ENCODE measurements at places on chromosomes 6 and 20.

DNA sequence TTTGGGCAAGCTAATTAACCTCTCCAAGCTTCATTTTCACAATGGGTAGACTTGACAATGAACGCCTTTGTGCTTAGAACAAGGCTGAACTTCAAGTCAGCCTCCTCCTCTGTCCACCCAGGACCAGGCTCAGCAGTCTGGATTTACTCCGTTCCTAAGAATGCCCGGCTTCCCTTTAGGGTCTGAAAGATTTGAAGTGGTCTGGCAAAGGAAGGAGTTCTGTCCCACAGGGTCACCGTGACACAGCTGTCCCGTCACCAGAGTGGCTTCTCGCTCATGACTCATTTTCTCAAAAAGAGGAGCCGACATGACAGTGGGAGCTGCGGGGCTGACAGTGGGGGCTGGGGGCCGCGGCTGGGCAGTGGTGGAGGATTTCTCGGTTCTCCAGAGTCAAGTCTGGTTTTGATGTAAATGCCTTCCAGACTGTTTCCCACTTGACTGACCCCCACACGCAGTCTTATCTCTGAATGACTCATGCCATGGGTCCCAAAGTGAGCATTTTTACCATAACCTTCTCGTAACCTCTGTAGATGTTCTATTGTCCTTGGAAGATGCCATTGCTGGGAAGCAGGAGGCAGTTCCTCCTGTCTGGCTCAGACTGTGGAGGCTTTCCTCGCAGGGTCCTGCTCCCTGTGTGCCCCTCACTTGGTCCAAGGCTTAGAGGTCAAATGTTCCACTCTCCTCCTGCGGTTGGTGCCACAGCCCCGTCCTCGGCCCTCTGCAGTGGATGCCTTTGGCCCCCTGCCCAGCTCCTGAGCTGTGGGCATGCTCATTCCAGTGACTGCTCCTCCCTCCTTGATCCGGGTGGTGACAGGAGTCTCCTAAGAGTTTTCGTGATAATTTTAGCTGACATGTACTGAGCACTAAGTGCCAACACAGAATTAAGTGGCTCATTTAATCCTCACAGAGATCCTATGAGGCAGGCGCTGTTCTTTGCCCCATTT lies 253.1 kb downstream of the FNDC1 start:
- DNase-seq = no peak

DNA sequence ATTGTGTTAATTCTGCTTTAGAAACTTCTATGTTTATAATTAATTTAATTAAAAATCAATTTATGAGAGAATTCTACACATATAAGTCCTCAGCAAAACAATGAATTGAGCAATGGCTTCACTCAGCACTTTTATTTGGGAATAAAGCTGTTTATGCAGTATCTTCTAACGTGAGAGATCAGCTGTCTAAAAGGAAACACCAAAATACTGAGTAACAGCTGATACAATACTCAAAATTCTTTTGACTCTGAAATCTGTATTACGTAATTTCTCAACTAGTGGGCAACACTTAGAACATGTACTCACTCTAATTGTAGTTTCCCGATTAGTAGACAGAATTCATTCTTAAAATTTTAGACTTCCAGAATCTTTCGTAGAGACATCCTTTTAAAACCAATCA lies 49.8 kb downstream of the MAP3K7 start:
- no peak for DNase-seq

GRCh38 chr6:81572020-81572419 lies 180.5 kb downstream of the TENT5A start:
- peak; percentile 64 for DNase-seq

- no peak for DNase-seq
Measured at GRCh38 chr6:153424719-153425400, 293.8 kb upstream of the RGS17 start.

- DNase-seq = no peak
Measured at GRCh38 chr20:41387444-41387851, 20.8 kb upstream of the EMILIN3 start.

- DNase-seq = no peak
Measured at GRCh38 chr6:13239530-13240455, 88.5 kb downstream of the TBC1D7 start.

- no peak for DNase-seq
Measured at GRCh38 chr6:70412252-70413113, 825 bp upstream of the FAM135A start.

DNA sequence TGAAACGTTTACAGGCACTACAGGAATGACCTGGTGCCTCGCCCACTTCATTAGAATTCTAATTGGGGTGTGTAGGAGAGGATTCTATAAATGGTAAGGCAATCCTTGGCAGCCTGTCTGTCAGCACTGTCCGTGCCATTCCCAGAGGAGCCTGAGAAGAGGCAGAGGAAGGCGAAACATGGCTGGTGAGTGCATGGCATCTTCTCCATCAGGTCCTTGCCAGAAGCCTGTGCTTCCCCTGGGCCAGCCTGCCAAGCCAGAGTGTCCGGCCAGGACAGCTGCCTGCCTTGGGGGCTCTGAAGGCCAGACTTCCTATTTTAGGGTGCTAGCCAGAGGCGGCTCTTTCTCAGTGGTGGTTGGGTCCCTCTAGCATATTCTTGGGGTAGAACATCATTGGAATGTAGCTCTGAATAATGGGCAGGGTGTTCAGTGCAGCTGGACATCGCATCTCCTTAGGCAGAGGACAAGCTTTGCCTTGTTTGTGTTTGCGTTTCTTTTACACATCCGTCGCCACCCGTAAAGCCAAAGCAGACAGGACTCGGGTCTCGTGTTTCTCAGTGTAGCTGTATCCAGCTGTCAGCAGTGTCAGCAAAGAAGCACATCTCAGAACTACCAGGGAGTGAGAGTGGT lies at the start of gene TGM3:
TSS of gene TGM3 (plus strand) at position 116 of the 630 bp plus-strand sequence. CDS start at position 179, 63 bp downstream.
- DNase-seq = no peak

- DNase-seq = no peak
Measured at GRCh38 chr20:48076747-48077146, 291.5 kb upstream of the SULF2 start.

GRCh38 chr6:128883906-128884305 lies 968 bp downstream of the LAMA2 start:
- DNase-seq = no peak

DNA sequence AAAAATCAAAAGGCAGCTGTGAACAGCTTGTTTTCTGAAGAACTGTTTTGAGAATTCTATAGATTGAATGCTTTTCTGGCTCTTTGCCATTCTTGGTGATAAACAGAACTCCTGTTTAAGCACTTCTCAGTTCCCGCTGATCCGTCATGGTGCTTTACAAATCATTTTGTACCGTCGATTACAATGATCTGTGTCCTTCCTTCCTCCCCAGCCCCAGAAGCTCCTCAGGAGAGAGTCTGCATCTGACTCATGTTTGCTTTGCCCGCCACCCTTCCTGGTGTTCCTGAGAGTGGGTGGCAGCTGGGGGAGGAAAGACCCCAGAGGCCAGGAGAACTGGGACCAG lies 538.6 kb upstream of the MARCKS start:
- DNase-seq = no peak

DNA sequence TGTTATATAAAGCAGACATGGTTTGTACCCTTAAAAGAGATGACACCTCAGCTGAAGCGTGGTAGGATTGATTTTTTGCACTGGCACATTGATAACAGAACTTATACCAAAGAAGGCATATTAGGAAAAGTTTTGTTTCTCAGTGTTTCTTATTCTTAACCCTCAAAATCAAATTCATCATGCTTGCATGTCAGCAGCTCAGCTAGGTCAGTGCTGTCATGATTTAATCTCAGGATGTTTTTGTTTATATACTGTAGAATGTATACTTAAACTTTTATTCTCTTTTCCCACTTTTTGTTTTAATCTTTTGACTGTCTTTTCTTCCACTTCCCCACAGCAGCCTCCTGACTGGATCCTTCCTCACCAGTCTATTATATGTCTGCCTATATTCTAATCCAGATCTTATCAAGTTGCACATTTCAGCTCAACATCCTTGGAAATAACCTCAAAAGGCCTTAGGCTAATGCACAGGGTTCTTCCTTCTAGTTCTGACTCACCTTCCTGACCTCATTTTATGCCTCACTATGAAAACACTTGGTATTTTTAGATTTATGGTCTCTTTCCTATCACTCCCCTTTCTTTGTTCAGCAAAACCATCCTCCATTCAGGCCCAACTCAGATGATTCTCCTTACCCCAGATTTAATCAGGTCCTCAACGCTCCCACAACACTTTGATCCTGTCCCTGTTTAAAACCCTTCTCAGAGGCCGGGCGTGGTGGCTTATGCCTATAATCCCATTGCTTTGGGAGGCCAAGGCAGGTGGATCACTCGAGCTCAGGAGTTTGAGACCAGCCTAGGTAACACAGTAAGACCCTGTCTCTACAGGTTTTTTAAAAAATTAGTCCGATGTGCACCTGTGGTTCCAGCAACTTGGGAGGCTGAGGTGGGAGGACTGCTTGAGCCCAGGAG lies 7.2 kb downstream of the HEBP2 start:
- DNase-seq = no peak

- DNase-seq = no peak
Measured at GRCh38 chr6:169188475-169188874, 65.2 kb downstream of the THBS2 start.

DNA sequence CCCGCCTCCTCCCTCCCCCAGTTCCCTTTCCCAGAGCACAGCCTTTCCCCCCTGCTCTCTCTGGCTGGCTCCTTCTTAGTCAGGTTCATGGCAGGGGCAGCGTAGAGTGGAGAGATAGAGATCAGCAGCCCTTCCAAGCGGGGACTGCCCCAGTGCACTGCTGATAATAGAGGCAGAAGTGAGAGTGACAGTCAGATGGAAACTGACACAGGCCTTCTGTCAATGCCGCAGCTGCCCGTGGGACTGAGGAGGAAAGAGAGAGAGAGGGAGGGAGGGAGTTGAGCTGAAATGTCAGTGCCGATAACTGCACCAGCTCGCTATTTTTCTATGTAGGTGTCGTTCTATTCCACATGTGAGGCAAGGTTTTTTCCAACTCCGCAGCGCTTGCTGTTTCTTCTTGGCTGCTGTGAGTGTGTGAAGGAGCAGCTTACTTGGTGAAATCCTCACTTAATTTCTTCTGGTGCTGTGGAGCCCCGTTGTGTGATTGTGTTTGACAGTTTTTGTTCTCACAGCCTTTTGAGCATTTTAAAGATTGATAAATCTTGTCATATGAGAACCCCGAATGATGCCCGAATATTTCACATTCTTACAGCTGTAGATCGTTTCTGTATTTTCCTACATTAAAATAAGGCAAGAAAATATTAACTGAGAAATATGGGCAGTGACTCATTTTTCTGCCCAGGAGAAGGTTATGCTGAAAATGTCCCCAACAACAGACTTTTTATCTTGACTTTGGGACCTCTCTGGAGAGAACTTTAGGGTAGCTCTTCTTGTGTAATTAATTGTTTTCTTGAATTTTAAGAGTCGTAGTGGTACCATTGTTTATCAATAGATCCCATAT lies 386.4 kb upstream of the MMS22L start:
- no peak for DNase-seq

DNA sequence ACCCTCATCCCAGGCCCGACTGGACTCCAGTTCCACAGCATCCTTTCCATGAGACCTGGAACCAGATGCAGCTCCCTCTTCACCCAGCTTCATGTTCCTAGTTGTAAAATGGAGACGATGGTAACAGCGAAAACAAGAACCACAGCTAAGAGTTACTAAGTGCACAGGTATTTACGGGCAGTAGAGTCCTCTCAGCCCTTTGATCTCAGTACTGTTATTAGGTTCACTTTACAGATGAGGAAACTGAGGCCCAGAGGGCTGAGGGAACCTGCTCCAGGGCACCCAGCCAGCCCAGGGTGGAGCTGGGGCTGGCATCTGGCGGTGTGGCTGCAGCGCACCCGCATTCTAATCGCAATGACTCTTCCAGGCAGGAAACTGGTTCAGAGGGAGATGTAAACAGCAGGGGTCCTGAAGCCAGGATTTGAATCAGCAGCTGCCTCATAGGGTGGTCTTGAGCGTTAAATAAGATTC lies 858 bp downstream of the BCAS1 start:
- no peak for DNase-seq

DNA sequence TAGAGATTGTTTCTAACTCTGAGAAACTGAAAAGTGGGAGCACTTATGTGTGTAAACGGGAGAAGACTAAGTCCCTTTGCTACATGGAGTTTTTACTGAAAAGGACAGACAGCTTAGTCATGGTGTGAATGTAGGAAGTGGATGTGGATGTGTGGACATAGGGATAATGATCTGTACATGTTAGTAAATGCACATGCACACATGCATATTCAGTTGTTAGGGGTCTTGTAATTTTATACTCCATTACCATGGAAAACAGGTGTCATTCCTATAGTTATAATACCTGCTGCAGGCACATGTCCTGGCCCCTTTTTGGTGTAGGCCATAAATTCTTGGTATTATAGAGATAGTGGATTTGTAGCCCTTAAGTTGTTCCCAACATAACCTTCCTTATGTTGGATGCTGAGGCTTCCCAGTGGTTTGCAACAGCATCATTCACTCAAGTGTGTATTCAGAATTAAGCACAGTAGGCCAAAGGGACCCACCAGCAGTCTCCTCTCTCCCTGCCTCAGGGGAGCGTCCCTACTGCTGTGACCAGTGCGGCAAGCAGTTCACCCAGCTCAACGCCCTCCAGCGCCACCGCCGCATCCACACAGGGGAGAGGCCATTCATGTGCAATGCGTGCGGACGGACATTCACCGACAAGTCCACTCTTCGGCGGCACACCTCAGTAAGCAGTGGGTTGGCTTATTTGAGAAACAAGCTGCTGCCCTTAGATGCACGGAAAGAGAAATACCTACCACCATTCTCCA lies 7.3 kb downstream of the GZF1 start:
- no peak for DNase-seq

GRCh38 chr6:101595276-101595675 lies 201.8 kb downstream of the GRIK2 start:
- no peak for DNase-seq

GRCh38 chr6:15708231-15708630 lies 45.4 kb upstream of the DTNBP1 start:
- no peak for DNase-seq

DNA sequence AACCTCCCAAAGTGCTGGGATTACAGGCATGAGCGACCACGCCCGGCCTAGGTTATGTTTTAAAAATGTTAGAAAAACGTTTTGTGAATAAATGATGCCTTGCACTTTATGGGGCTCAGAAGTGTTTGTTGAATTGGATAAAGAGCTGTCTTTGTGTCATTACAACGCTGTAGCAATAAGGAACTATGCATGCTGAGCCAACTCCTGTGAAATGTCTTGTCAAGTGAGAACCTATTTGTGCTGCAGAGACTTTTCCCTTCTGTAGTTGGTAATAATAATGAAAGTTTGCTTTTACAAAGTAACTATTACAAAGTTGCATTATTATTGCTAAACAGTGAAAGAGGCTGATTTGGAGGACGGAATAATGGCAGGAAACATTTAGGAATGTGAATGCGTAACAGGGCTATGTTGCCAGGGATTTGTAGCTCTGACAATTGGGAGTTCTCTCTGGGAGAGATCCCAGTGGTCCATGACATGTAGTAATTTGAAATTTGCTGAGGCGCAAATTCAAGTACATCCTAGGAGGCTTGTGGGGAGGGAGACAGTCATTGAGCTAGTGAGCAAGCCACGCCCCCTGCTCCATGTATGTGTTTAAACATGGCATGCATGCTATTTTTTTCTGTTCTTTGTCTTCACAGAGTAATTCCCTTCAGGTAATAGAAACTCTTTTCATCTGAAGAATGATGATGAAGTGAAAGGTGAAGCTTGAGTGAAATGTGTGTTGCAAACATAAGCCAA lies 16.8 kb upstream of the BICRAL start:
- DNase-seq = no peak

GRCh38 chr6:3296078-3296477 lies 37.3 kb downstream of the PSMG4 start:
- DNase-seq = no peak

GRCh38 chr6:26224940-26225847 lies 138.0 kb downstream of the HFE start:
- no peak for DNase-seq

GRCh38 chr6:93785694-93786030 lies 366.3 kb upstream of the EPHA7 start:
- no peak for DNase-seq
